ENCODE measurements at places on chromosomes 4 and X. TPM values are rescaled to one million over a fixed set of nuclear protein-coding genes. Genes with fewer than 3 reads are reported as not detected.

DNA sequence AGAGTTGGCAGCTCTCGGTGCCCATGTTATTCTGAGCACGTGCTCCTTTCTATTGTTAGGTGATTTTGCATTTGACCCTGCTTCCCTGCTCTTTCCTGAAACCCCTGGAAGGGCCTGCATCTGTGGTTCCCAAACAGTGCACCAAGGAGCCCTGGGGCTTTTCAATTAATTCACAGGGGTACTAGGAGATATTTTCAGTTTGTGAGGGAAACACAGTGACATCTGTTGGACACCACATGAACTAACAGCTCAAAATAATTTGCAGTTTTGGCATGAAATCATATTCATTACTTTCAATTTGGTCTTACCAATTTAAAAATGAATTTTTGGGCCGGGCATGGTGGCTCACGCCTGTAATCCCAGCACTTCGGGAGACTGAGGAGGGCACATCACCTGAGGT, 156.6 kb downstream of the GATB start:
- H3K27ac ChIP-seq, result no peak overlapping the region
- H3K36me3 ChIP-seq, result peaks cover 6% of the 10 kb centered on the region
- no peak overlapping the region for H3K4me3 ChIP-seq

GRCh38 chrX:100995469-100995868, 26.0 kb downstream of the ARL13A start:
- H3K27ac ChIP-seq, result peak overlapping the region; percentile 94
- peaks cover 16% of the 10 kb centered on the region for H3K36me3 ChIP-seq
- H3K4me1 ChIP-seq, result peaks cover 28% of the 10 kb centered on the region
- H3K27me3 ChIP-seq, result no peaks in the 10 kb centered on the region

GRCh38 chr4:148182230-148182911, 259.8 kb downstream of the NR3C2 start:
- no peak overlapping the region for H3K27ac ChIP-seq
- peaks cover 9% of the 10 kb centered on the region for H3K27me3 ChIP-seq
- no peaks in the 10 kb centered on the region for H3K4me1 ChIP-seq
- DNase-seq, result no peak
- no peak overlapping the region for H3K4me3 ChIP-seq

Gene BCOR
- total RNA-seq, result 13.3 TPM

GRCh38 chrX:95764972-95765451, 919.6 kb upstream of the DIAPH2 start:
- H3K4me3 ChIP-seq, result no peak overlapping the region
- no peaks in the 10 kb centered on the region for H3K27me3 ChIP-seq
- H3K4me1 ChIP-seq, result no peaks in the 10 kb centered on the region
- H3K36me3 ChIP-seq, result no peaks in the 10 kb centered on the region
- DNase-seq, result no peak

Data from HFFc6 (cell line).